Activated naive CD8-positive, alpha-beta T cell treated with anti-CD3 and anti-CD28 coated beads, Interleukin-2, amount 10 ng/mL, durations not matched to agents 7 days and 5 days (primary cell): ENCODE measurements at places on chromosomes 16 and 17. TPM values are rescaled to one million over a fixed set of nuclear protein-coding genes. Genes with fewer than 3 reads are reported as not detected.

GRCh38 chr16:7805686-7806396, 473.2 kb downstream of the RBFOX1 start:
- no peaks in the 10 kb centered on the region for H3K36me3 ChIP-seq
- DNase-seq, result no peak
- H3K27me3 ChIP-seq, result no peaks in the 10 kb centered on the region
- no peak overlapping the region for H3K27ac ChIP-seq

- H3K4me3 ChIP-seq, result no peak overlapping the region
- peak overlapping the region; percentile 16 for H3K27ac ChIP-seq
- no peaks in the 10 kb centered on the region for H3K27me3 ChIP-seq
- peak; percentile 46 for DNase-seq
- H3K4me1 ChIP-seq, result peaks cover 18% of the 10 kb centered on the region
Measured at GRCh38 chr16:48535831-48536613, 74.0 kb downstream of the N4BP1 start.

DNA sequence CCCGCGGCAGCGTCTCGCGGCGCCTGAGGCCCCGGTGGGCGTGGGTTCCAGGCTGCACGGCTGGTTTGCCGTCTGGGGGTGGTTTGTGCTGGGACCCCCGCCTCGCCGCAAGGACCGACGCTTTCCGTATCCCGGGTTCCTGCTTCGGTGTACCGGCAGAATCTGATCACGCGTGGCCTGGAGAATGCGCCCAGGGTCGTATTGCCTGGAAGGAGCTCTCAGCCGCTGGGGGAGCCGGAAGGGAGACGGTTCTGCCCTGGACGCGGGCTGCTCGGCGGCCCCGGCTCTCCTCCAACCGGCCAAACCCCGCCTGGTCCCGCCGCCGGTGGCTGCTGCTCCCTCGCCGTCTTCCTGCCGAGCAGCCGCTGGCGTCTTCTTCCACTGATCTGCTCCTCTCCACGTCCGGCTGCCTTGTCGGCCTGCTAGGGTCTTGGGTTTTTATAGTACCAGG, 39.8 kb downstream of the ZNF778 start:
- peak; percentile 52 for DNase-seq
- peaks cover 30% of the 10 kb centered on the region for H3K27me3 ChIP-seq
- peaks cover 1% of the 10 kb centered on the region for H3K36me3 ChIP-seq
- H3K27ac ChIP-seq, result peak overlapping the region; percentile 30

The ABCC3 gene
- 0.77 TPM for total RNA-seq

GRCh38 chr17:13096291-13096690, 78.5 kb upstream of the ELAC2 start:
- no peak for DNase-seq
- no peaks in the 10 kb centered on the region for H3K4me1 ChIP-seq
- no peak overlapping the region for H3K4me3 ChIP-seq
- H3K27me3 ChIP-seq, result no peaks in the 10 kb centered on the region
- H3K27ac ChIP-seq, result no peak overlapping the region

DNA sequence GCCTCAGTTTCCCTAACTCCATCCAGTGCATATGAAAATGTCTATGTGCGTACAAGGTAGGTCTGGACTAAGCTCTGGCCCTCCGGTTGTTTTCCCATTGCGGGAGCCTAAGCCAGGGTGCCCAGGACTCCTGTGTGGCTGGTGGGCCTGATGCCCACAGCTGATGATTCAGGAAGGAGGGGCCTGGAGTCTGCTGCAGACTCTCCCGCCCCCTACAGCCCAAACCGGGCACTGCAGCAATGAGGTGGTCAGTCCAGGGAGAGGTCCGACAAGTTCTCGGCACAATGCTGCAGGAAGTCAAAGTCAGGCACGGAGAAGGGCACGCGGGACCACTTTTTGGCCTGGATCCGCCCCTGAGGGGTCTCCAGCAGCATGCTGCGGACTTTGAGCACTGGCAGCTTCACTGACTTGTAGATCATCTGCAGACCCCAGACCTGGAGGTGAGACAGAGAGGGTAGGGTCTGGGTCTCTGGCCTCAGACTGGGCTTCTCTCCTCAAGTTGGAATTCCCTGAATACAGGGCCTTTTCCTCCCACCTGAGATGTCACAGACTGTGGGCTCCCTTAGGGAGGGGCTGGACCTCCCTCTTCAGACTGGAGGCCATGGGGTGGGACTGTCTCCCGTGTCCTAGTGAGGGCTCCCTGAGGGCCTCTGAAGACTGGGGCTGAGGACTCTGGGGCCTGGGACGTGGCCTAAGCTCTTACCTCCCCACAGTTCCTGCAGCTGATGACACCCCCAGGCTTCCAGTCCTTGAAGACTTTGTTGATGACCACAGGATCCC, 3.4 kb upstream of the ZNF385C start:
- peaks cover 14% of the 10 kb centered on the region for H3K36me3 ChIP-seq
- no peak overlapping the region for H3K4me3 ChIP-seq
- H3K27ac ChIP-seq, result no peak overlapping the region
- H3K27me3 ChIP-seq, result peaks cover 15% of the 10 kb centered on the region

The UTS2R gene
- total RNA-seq, result not detected

GRCh38 chr17:17701658-17702057, 20.4 kb downstream of the RAI1 start:
- no peaks in the 10 kb centered on the region for H3K27me3 ChIP-seq
- no peak overlapping the region for H3K4me3 ChIP-seq
- H3K36me3 ChIP-seq, result peaks cover 6% of the 10 kb centered on the region
- DNase-seq, result no peak
- no peak overlapping the region for H3K27ac ChIP-seq
- H3K4me1 ChIP-seq, result peaks cover 12% of the 10 kb centered on the region

DNA sequence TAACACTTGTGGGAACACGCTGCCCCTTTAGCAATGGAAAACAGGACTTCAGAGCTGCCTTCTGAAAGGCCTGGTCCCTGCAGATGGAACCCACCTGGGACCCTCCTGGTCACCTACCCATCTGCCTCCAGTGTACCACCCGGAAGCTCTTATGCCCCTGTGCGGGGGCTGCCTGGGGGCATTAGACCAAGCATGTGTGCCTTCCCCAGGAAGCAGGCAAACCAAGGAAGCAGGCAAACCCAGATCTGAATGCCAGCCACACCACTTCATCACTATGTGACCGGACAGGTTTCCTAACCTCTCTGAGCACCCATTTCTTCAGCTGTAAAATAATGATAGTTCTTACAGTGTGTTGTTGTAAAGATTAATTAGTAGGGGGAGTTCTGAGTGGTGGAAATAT, 20.8 kb upstream of the LRRC37A3 start:
- no peaks in the 10 kb centered on the region for H3K36me3 ChIP-seq
- H3K4me3 ChIP-seq, result no peak overlapping the region
- H3K27me3 ChIP-seq, result peaks cover 2% of the 10 kb centered on the region
- no peak overlapping the region for H3K27ac ChIP-seq
- DNase-seq, result no peak

The MC1R gene
- total RNA-seq, result 5.8 TPM

DNA sequence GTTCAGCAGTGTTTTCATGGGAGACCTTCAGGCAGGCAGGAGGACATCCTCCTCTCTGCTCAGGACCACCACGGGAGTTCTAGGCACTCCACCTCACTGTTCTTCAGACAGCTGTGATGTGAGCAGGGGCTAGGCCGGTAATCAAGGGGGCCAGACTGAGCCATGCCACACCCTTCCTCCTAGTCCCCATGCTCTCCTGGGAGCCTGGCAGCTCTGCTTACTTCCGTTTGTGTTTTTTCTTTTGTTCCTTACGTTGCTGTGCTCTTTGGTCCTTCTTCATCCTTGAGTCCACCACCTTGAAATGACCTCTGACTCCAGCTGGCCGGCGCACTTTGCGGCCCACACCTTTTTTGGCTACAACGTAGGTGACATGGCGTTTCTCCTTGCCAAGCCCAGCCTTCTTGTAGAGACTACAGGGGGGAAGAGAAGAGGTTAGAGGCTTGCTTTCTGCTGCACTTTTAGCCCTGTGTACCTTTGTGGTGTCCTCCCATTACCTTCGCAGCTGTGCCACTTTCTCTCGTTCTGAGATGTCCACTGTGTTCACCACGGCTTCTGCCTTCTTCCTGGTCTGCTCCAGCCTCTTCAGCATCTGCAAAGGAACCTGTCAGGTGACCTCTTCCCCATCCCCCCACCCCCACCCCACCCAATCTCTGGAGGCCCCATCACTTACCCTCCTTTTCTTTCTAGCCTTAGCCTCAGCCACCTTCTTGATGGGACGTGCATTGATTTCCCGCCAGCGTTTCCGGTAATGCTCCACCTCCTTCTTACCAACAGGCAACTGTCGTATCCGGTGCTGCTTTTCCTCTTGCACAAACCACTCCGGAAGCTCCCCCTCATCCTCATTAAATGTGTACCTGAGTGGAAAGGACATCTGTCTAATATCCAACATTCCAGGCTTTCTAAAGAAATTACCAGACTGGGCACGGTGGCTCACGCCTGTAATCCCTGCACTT, 7.4 kb upstream of the PSMC5 start:
- peaks cover 41% of the 10 kb centered on the region for H3K36me3 ChIP-seq
- peak overlapping the region; percentile 65 for H3K27ac ChIP-seq
- no peak for DNase-seq

DNA sequence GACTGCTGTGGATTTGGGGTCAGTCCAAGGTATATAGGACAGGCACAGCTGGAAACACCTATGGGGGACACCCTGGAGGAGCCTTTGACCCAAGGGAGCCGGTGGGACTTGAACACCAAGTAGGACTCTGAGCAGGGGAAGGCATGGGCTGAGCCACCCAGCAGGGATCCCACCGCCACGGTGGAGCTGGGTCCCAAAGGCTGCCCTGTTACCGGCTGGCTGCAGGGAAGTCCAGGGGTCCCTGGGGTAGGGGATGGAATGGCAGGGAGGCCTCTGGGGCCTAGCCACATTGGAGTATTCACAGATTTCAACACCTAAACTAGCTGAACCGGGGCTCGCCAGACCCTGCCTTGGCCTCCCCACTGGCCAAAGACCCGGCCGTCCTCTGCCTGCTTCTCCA, 39.7 kb upstream of the CREBBP start:
- H3K27me3 ChIP-seq, result peaks cover 9% of the 10 kb centered on the region
- no peak overlapping the region for H3K4me3 ChIP-seq
- peaks cover 4% of the 10 kb centered on the region for H3K36me3 ChIP-seq
- H3K4me1 ChIP-seq, result no peaks in the 10 kb centered on the region

GRCh38 chr17:72165867-72166439, 45.1 kb downstream of the SOX9 start:
- DNase-seq, result no peak
- no peaks in the 10 kb centered on the region for H3K4me1 ChIP-seq
- no peaks in the 10 kb centered on the region for H3K36me3 ChIP-seq
- H3K27ac ChIP-seq, result no peak overlapping the region
- no peaks in the 10 kb centered on the region for H3K27me3 ChIP-seq

The CCL15 gene
- total RNA-seq, result not detected

- peaks cover 23% of the 10 kb centered on the region for H3K4me1 ChIP-seq
- peak; percentile 84 for DNase-seq
- peaks cover 4% of the 10 kb centered on the region for H3K36me3 ChIP-seq
Measured at GRCh38 chr17:7435676-7436555, 681 bp downstream of the TMEM102 start.

DNA sequence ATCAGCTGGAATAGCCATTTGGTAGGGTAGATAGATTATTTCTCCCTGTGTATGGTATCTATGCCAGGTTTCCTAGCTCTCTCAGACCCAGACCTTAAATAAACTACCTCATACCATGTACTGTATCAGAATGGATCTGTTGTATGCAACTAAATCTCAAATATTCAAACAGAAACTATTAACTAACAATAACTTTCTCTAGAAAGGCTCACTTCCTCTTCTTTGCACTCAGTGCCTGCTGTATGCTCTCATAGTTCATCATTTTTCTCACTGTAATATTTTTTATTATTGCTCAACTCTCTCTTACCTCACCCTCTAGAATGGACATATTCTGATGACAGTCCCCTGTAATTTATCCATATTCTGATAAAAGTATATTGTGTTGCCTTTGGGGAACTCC, 182.4 kb downstream of the TOX3 start:
- H3K4me1 ChIP-seq, result no peaks in the 10 kb centered on the region
- no peaks in the 10 kb centered on the region for H3K27me3 ChIP-seq
- no peaks in the 10 kb centered on the region for H3K36me3 ChIP-seq
- H3K4me3 ChIP-seq, result no peak overlapping the region

The IRF8 gene
- 30.8 TPM for total RNA-seq

GRCh38 chr17:37060928-37061327, 112.2 kb downstream of the AATF start:
- no peak for DNase-seq
- no peaks in the 10 kb centered on the region for H3K4me1 ChIP-seq

The TMEM208 gene
- total RNA-seq, result 30.3 TPM

GRCh38 chr17:37671824-37672547, 28.7 kb upstream of the DDX52 start:
- H3K27ac ChIP-seq, result no peak overlapping the region
- H3K4me1 ChIP-seq, result peaks cover 7% of the 10 kb centered on the region
- no peak for DNase-seq
- no peaks in the 10 kb centered on the region for H3K36me3 ChIP-seq
- H3K27me3 ChIP-seq, result peaks cover 11% of the 10 kb centered on the region
- H3K4me3 ChIP-seq, result no peak overlapping the region

The CYTH1 gene
- 200 TPM for total RNA-seq

The MYL4 gene
- not detected for total RNA-seq

DNA sequence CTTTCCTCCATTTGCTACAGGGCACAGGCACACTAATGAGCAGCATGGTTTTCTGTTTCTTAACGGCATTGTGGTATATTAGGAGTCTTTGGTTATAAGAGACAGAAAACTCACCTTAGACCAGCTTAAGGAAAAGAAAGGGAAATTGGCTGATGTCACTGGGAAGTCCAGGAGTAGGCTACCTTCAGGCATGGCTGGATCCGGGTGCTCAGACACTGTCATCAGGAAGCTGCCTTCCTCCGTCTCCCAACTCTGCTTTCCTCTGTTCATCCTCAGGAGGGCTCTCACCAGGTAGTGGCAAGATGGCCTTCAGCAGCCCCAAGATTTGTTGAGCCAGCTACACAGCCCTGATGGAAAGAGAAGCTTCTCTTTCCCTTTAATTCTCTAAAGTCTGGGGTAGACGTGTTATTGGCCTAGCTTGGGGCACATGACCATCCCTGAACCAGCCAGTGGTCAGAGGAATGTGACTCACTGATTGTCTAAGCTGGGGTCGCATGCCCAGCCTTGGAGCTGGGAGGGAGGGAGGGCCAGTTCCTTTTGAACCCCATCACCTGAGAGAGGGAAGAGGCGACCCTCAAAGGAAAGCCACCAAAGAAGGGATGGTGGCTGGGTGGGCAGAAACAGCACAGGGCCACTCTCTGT, 117.4 kb downstream of the CLEC16A start:
- H3K4me3 ChIP-seq, result no peak overlapping the region
- H3K36me3 ChIP-seq, result peaks cover 56% of the 10 kb centered on the region
- DNase-seq, result no peak
- H3K27ac ChIP-seq, result peak overlapping the region; percentile 35
- H3K27me3 ChIP-seq, result no peaks in the 10 kb centered on the region

- H3K36me3 ChIP-seq, result peaks cover 2% of the 10 kb centered on the region
- H3K27ac ChIP-seq, result peak overlapping the region; percentile 42
- no peaks in the 10 kb centered on the region for H3K27me3 ChIP-seq
- peaks cover 16% of the 10 kb centered on the region for H3K4me1 ChIP-seq
- no peak overlapping the region for H3K4me3 ChIP-seq
Measured at GRCh38 chr16:3121851-3122467, 9.6 kb downstream of the ZNF205 start.

GRCh38 chr17:66790501-66791061, 44.3 kb upstream of the CACNG5 start:
- peaks cover 3% of the 10 kb centered on the region for H3K4me1 ChIP-seq
- DNase-seq, result no peak
- no peak overlapping the region for H3K4me3 ChIP-seq
- H3K36me3 ChIP-seq, result peaks cover 27% of the 10 kb centered on the region
- no peak overlapping the region for H3K27ac ChIP-seq

GRCh38 chr16:73049511-73049910, 1.6 kb upstream of the ZFHX3 start:
- DNase-seq, result no peak
- peaks cover 33% of the 10 kb centered on the region for H3K27me3 ChIP-seq
- H3K27ac ChIP-seq, result no peak overlapping the region
- H3K4me3 ChIP-seq, result no peak overlapping the region
